GM23338 (cell line): ENCODE measurements at places on chromosomes 11 and 22. TPM values are rescaled to one million over a fixed set of nuclear protein-coding genes. Genes with fewer than 3 reads are reported as not detected.

Gene F2
- 0.21 TPM in 1 of 2 replicates, not detected in the other for total RNA-seq

Gene SHISAL1
- 3.4 and 4.3 TPM in 2 replicates for total RNA-seq

Gene IGF2
- total RNA-seq: 0.70 and 1.4 TPM in 2 replicates

Gene B3GAT1
- 24.8 and 28.3 TPM in 2 replicates for total RNA-seq

Gene SMIM38
- total RNA-seq: 0.38 TPM in 1 of 2 replicates, not detected in the other

Gene TBX1
- total RNA-seq: 0.23 and 0.66 TPM in 2 replicates

Gene TTLL1
- total RNA-seq: 3.5 and 5.5 TPM in 2 replicates

Gene MS4A6A
- not detected in 2 replicates for total RNA-seq

Gene OR5A1
- total RNA-seq: 0.03 TPM in 1 of 2 replicates, not detected in the other

Gene DENND5A
- 49.1 and 56.3 TPM in 2 replicates for total RNA-seq
